ENCODE measurements at places on chromosomes 16 and 17.
A peak's percentile ranks its signal among the peaks of the same experiment; 100 is the strongest.

DNA sequence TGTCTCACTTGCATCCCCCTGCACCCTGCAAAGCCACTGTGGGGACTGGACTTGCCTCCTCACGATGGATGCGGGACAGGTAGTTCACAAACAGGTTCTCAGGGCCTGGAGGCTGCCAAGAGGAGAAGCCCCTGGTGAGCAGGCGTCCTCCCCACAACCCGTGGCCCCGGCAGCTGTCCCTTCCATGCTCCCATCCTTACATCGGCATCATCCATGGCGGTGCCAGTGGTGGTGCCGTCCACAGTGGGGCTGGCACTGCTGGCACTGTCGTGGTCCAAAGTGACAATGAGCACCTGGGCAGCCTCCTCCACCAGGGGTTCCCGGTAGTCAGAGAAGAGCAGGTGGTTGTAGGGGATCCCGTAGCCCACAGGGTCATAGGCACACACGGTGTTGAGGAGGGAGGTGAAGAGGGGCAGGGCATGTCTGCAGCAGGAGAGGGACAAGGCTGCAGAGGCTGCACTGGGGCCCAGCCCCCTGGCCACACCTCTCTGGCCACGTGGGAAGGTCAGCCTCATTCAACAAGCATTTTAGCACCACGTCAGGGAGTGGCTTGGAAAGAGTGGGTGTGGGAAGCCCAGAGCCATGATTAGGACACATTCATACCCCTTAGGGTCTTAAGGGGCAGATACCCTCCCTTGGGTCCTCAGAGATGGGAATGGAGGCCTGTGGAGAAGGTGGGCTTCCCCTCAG lies 12.6 kb downstream of the HID1 start:
- no peak for DNase-seq

DNA sequence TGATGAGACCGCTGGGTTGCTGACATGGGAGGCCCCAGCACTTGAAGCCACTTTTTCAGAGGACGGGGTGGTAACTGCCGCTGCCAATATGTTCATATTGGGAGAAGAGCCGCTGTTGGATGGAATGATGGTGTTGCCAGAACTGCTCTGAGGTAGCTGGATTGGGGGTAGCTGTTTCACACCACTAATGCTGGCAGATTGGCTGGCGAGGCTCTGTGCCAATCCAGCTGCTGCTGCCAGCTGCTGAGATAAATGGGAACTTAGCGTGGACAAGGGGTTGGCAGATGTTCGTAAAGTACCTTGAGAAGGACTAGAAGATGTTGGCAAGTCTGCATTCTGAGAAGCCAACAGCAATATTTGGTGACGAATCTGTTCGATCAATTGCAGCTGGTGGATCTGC lies 10.0 kb downstream of the SALL1 start:
- no peak for DNase-seq

DNA sequence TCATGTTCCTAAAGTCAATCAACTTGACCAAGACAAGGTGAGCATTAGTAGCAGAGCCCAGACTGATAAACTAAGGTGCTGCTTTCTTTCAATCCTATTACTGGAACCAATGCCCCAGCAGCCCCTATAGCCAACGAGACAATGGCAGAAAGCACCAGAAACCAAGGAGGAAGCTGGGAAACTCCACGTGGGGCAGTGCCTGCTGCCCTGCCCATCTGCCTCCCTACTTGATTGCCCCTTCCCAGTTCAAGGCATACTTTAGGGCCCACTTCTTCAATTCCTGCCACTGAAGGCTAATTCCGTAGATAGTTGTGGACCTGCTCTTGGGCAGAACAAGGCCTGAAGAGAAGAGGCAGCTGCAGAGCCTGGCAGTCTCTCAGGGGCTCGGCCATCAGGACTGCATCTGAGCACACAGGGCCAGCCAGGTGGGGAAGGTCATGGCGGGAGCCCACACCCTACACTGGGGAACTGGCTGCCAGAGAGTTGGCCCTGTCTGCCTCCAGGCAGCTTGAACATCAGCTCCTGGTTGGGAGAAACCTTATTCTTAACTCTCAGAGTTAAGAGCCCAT lies 30.9 kb downstream of the WSB1 start:
- no peak for DNase-seq

DNA sequence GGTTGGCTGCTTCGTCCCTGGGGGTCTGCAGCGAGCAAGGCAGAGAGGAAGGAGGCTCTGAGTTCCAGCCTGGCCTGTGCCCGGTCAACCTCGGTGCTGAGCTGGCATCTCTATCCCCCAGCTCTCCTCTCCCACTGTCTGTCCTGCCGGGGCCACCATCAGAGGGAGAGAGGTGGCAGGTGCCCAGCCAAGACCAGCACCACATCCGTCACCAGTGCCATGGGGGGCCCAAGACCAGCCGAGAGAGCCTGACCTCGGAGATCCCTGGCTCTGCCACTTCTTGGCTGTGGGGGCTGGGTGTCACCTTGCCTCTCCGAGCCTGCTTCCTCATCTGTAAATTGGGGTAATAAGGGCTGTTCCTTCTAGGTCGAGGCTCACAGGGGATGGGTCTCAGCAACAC lies 560 bp upstream of the P2RX1 start:
- DNase-seq: no peak

DNA sequence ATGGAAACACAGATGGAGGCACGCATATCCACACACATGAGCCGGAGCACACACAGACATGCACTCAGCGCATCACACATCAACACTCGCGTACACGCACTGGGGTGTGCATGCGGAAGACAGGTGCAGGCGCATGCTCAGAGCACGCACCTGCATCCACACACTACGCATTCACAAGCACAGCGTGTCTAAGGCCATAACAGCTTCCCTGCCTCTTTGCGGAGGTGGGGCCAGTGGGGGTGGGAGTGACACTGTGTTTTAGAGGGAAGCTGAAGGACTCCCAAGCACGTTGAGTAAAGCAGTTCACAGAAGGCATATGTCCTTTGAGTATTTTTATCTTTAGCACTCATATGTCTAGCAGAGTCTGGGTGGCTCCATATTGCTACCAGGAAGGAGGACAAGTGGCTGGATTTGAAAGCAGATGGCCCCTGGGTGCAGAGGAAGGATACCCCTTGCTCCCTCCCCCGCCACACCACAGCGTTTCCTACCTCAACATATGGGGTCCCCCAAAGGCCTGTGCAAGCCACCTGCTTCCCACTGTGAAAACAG lies 68.6 kb upstream of the TOB1 start:
- no peak for DNase-seq

DNA sequence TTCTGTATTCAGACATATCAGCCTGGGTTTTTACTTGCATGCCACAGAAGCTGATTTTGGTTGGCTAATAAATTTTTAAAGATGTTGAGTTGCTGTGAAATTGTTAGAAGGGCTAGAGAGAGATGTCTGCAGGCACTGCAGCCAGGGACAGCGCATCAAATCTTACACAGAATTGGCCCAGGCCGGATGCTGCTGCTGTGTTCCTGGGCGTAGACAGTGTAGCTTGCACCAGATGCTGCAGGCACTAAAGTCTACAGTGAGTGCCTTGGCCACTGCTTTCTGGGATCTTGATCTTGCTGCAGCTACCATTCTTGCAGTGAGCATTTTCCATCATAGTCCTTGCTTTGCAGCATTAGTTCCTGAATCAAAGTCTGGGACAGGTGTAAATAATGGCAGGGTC lies 169.9 kb downstream of the SPECC1 start:
- no peak for DNase-seq

- no peak for DNase-seq
These were observed 52.3 kb downstream of the TNRC6C start for GRCh38 chr17:78010759-78011158.

- DNase-seq: no peak
These were observed 61.4 kb downstream of the ARHGAP17 start for GRCh38 chr16:24953721-24954120.

DNA sequence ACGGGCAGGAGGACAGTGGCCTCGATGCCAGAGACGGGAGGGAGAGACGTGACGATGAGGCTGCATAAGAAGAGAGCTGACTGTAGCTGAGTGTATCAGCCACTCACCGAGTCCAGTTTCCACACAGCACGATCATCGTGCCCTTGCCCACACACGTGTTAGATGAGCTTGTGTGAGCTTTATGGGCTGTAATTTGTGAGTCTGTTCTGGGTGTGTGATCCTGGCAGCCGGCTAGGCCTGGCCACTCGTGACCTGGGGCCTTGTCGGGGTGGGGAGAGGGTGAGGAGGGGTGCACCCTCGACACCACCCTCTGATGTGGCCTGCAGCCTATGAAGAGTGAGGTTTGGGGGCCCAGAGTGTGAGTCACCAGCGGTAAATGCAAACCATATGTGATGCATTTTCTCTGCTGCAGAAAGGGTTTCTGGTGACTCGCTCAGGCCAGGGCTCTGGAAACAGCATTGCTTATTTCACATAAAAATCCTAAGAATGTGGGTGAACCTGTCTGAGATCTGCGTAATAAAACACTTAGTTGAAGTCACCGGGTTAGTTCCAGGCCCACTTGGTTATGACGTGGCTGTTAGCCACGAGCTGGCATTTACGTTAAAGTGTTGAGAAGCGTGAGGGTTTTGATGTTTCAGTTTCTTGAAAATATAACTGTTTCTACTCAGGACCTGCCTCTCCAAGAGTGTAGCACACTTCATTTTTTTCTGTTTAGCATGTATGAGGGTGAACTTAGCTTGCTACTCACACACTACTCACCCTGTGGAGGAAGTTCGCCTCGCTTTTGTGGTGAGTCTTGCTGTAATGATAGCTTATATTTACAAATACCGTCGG lies 4.2 kb downstream of the METRNL start:
- DNase-seq: no peak

GRCh38 chr17:35088356-35088880 lies 24.9 kb upstream of the RFFL start:
- DNase-seq: no peak

GRCh38 chr17:6657633-6658287 lies 6.2 kb downstream of the C17orf100 start:
- no peak for DNase-seq

GRCh38 chr17:32894245-32894644 lies 17.3 kb upstream of the MYO1D start:
- DNase-seq: no peak

DNA sequence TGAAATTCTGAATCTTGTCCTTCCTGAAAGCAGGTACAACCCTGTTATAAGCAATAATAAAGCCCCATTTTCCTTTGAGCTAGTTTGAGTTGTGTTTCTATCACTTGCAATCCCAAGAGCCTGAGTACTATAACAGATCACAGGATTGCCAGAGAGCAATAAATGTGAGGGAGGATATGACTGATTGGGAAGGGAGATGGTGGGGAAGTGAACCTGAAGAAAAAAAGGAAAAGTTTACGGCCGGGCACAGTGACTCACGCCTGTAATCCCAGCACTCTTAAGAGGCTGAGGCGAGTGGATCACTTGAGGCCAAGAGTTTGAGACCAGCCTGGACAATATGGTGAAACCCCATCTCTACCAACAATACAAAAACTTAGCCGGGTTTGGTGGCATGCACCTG lies 80.4 kb downstream of the COX10 start:
- no peak for DNase-seq

DNA sequence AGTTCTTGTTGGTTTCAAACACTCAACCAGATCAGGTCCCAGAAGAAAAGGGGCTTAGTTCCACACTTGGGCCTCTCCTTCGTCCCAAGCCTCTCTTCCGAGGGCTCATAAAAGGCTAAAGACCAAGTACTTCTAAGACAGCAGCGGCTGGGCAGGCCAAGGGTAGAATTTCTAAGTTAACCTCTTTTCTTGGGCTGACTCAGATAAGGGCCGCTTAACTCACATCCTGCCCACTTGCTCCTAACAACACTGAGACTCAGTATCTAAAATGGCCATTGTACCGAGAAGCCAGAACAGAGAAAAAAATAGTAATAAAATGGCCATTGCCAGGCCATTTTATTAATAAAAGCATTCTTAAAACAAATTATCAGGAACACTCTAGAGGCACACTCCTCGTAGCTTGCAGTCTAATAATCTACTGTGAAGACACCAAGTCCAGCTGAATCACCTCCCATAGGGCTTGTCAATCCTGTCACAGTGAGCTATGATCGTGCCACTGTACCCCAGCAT lies 42.1 kb downstream of the RANBP10 start:
- no peak for DNase-seq

- DNase-seq: peak; percentile 22
These were observed at the start of gene SRCIN1 for GRCh38 chr17:38605841-38606645. TSS of gene SRCIN1 (minus strand) at chr17:38605952. CDS start at chr17:38605705, 247 bp downstream.

GRCh38 chr17:39639566-39640458 lies 2.9 kb downstream of the STARD3 start:
- no peak for DNase-seq

DNA sequence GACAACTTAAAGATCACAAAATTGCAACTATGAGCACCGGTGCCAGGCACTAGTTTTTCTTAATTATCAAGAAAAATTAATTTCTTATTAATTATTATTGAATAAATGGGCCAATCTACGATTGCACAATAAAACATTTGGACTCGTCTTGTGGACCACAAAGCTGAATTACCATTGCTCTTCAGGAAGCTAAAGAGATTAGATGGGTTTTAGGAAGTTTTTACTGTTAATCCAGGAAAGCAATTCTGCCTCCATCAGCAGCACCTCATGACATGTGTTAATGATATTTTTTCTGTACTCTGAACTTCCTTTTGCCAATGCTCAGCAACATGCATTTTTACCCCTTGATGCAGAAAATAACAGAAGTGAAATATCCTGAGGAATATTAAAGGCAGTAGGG lies 37.9 kb downstream of the HS3ST3A1 start:
- DNase-seq: no peak

- no peak for DNase-seq
These were observed 30.0 kb downstream of the USP32 start for GRCh38 chr17:60361889-60362288.

- no peak for DNase-seq
These were observed 1.8 kb downstream of the SREBF1 start for GRCh38 chr17:17834974-17835373.

- no peak for DNase-seq
These were observed 67.0 kb downstream of the TUBD1 start for GRCh38 chr17:59825533-59826322.

GRCh38 chr16:55930036-55930435 lies 54.9 kb upstream of the CES5A start:
- DNase-seq: no peak

DNA sequence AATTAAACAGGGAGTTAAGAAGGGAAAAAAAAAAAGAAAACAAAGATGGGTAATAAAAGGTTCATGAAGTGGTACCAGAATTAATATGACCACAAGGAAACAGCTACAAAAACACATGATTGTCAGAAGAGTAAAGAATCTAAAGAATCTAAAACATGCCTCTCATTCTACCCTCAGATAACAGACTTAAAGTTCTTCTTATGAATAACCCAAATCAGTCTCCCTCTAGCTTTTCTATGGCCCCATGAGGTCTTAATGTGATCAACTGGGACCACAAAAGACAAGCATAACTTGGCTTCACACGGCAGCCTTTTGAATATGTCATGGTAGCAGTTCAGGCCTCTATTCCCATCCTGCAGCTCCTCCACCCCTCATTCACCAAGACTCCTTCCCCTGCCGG lies 6.9 kb downstream of the MYH10 start:
- DNase-seq: no peak

- DNase-seq: no peak
These were observed 23.4 kb upstream of the SKAP1 start for GRCh38 chr17:48453447-48453846.

All from activated T-helper 1 cell treated with anti-CD3 and anti-CD28 coated beads, Interleukin-2, amount 50 U/mL, for 16 hours (primary cell).